ENCODE measurements at places on chromosomes 7 and 10. TPM values are rescaled to one million over a fixed set of nuclear protein-coding genes. Genes with fewer than 3 reads are reported as not detected.
A peak's percentile ranks its signal among the peaks of the same experiment; 100 is the strongest.

DNA sequence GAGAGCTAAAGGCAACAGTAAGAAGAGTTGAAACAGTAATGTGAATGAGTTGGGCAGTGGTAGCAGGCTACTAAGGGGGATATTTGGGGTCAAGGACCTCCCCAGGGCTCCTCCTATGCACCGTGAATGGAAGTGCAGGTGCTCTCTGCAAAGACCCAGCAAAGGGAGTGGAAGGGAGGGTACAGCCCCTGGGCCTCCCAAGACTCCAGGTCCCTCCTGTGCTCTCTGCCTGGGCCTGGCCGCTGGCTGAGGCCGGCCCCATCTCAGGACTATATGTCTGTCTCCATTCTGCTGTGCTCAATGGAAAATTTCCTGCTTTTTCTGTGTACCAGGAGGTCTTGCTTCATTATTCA, 372.1 kb upstream of the MKI67 start:
- peaks cover 3% of the 10 kb centered on the region for H3K27me3 ChIP-seq
- H3K27ac ChIP-seq, result no peak overlapping the region
- no peak for DNase-seq
- no peaks in the 10 kb centered on the region for H3K36me3 ChIP-seq
- H3K4me1 ChIP-seq, result no peaks in the 10 kb centered on the region
- no peak overlapping the region for H3K4me3 ChIP-seq

- no peak overlapping the region for H3K4me3 ChIP-seq
- no peak overlapping the region for H3K27ac ChIP-seq
- no peaks in the 10 kb centered on the region for H3K36me3 ChIP-seq
- no peak for DNase-seq
Observed at GRCh38 chr10:49176310-49177268, 11.6 kb downstream of the TMEM273 start.

DNA sequence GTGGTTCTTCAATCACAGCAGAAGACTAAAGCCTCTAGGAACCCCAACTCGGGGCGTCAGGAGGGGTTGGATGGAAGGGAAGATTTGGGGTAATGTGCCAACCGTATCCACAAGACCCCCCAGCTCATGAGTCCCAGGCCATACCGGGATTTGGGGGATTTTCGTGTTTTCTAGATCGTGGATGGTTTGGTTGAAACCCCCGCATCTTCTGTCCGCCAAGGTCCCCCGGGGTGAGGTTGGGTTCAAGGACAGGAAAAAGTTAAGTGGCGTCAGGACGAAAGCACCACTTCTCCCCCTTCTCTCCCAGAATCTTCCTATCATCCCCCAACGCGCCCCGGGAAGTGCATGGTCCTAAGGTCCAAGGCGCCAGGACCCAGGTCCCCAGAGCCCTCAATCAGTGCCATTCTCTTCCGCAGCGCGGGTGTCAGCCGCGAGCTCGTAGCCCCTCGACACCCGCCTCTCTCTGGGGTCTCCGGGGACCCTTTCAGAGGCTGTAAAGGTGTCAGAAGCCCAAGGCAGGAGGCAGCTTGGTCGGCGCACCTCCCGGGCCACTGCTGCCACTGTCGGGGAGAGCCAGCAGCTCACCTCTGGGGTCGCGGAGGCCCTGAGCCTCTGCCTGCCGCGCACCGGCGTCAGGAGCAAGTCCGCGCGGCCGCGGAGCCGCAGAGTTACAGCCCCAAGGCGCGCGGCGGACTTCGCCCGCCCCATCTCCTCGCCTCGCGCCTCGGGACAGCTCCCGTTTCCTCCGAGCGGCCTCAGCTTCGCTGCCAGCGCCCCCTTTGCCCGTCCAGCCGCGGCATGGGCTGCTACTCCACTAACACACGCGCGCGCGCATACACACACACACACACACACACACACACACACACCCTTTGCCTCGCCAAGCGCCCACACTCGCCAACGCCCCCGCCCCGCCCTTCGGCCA, 1.5 kb downstream of the MKX start:
- H3K27ac ChIP-seq, result no peak overlapping the region
- DNase-seq, result no peak
- H3K4me3 ChIP-seq, result peak overlapping the region; percentile 75
- peaks cover 20% of the 10 kb centered on the region for H3K4me1 ChIP-seq
- H3K27me3 ChIP-seq, result peaks cover 36% of the 10 kb centered on the region
- no peaks in the 10 kb centered on the region for H3K36me3 ChIP-seq

DNA sequence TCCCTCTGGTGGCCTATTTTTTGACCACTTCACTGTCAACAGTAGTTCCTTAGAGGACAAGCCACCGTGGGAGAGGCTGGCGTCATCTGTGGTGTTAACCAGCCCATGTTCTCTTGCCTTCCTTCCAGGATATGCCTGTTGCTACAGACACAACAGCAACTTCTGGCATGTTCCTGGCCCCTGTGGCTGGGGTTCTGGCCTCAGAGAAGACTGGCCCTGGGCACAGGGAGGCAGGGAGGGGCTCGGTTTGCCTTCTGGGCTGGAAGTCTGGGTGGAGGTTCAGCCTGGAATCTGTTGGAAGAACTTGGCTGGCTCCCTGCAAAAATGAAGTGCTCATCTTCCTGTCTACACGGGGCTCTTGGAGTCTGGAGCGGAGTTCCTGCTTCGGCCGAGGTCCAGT, 25.7 kb downstream of the GOLGA7B start:
- H3K4me3 ChIP-seq, result no peak overlapping the region
- peaks cover 36% of the 10 kb centered on the region for H3K27me3 ChIP-seq
- H3K36me3 ChIP-seq, result no peaks in the 10 kb centered on the region
- DNase-seq, result no peak
- no peak overlapping the region for H3K27ac ChIP-seq

DNA sequence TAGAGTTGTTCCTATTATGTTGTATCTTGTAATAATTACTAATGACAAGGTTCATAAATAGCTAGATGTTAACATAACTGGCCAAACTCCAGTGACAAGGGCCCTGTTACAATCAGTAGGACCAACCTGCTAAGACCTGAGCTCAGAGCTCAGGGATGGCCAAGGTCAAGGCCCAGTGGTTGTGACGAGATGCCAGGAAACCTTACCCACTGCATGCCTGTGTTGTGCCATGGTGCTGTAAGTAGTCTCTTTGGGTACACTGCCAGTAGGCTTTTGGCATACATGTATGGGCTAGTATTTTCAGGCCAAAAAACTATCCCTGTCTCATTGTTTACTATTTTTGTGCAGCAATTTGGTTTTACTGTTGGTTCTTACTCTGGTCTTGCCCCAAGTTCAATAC, 7.9 kb upstream of the IDI2 start:
- H3K27ac ChIP-seq, result no peak overlapping the region
- no peaks in the 10 kb centered on the region for H3K36me3 ChIP-seq
- H3K4me3 ChIP-seq, result no peak overlapping the region
- H3K4me1 ChIP-seq, result no peaks in the 10 kb centered on the region
- no peaks in the 10 kb centered on the region for H3K27me3 ChIP-seq

DNA sequence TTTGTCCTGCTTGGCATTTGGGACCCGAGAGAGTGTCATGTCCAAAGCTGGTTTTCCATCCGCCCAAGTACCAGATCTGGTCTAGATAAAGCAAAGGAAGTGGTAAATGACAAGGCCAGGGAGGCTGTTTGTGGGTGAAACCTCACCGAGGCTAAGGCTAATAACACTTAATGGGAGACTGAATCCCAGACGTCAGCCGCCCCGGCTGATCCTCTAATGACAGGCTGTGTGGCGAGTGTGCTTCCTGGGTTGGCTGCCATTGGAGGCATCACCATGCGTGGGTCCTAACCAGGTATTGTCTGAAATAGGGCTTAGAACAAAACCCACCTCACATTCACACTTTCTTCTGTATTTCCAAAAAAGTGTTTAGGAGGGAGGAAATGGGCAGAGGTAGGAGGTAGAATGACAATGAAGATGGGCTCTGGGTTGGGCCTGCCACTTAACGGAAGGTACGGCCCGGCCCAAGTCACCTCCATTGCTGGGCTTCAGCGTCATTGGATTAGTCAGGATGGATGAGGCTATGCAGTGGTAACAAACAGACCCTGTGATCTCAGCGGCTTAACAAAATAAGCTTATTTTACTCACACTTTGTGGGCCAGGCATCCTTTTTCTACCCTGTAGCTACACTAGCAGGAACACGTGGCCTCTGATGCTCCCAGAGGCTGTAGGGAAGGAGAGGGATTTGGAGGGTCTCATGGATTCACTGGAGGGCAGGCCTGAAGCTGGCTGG, 59.7 kb downstream of the PROSER2 start:
- no peaks in the 10 kb centered on the region for H3K36me3 ChIP-seq
- 0 out of 2 replicates have a peak, but pooled peaks cover 2% of the 10 kb centered on the region for H3K27me3 ChIP-seq
- no peak overlapping the region for H3K4me3 ChIP-seq
- H3K27ac ChIP-seq, result no peak overlapping the region

GRCh38 chr7:50208378-50208982, 96.0 kb upstream of the IKZF1 start:
- no peaks in the 10 kb centered on the region for H3K36me3 ChIP-seq
- H3K27me3 ChIP-seq, result peaks cover 12% of the 10 kb centered on the region
- 0 out of 2 replicates have a peak, but pooled peaks cover 1% of the 10 kb centered on the region for H3K4me1 ChIP-seq
- no peak overlapping the region for H3K27ac ChIP-seq
- H3K4me3 ChIP-seq, result no peak overlapping the region

GRCh38 chr7:30276203-30276900, 8.0 kb upstream of the ZNRF2 start:
- H3K4me3 ChIP-seq, result no peak overlapping the region
- peak; percentile 67 for DNase-seq
- H3K4me1 ChIP-seq, result peaks cover 48% of the 10 kb centered on the region
- H3K27ac ChIP-seq, result no peak overlapping the region

GRCh38 chr10:28722065-28722803, 44.9 kb downstream of the BAMBI start:
- no peak overlapping the region for H3K27ac ChIP-seq
- no peak for DNase-seq
- H3K4me1 ChIP-seq, result peaks cover 44% of the 10 kb centered on the region
- H3K27me3 ChIP-seq, result no peaks in the 10 kb centered on the region

GRCh38 chr10:88913788-88914187, 33.7 kb downstream of the STAMBPL1 start:
- H3K27ac ChIP-seq, result no peak overlapping the region
- no peaks in the 10 kb centered on the region for H3K27me3 ChIP-seq
- no peaks in the 10 kb centered on the region for H3K4me1 ChIP-seq
- DNase-seq, result no peak
- no peak overlapping the region for H3K4me3 ChIP-seq

DNA sequence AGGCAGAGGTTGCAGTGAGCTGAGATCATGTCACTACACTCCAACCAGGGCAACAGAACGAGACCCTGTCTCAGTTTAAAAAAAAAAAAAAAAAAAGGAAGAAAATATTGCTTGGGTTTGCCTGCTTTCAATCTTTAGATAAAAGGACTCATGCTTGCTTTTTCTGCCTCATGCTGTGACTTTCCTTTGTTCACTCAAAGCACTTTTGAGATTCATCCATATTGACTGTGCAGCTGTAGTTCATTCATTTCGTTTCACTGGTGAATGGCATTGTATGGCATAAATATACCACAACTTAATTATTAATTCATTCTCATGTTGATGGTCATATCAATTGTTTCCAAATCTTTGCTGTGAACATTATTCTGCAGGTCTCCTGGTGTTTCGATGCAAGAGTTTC, 97.6 kb upstream of the NFE2L3 start:
- H3K4me1 ChIP-seq, result no peaks in the 10 kb centered on the region
- no peaks in the 10 kb centered on the region for H3K36me3 ChIP-seq
- no peak overlapping the region for H3K4me3 ChIP-seq
- no peak overlapping the region for H3K27ac ChIP-seq

The TES gene
- total RNA-seq, result 21.6 TPM

The CPA2 gene
- not detected for total RNA-seq

Data from HepG2 (cell line).